SK-N-DZ (cell line): ENCODE measurements at places on chromosomes 16 and 17.
A peak's percentile ranks its signal among the peaks of the same experiment; 100 is the strongest.

GRCh38 chr16:61150351-61150750 is 885.9 kb downstream of the CDH8 start:
- no peak for DNase-seq

- no peak for DNase-seq
Measured at GRCh38 chr17:11712456-11712855, 114.2 kb downstream of the DNAH9 start.

DNA sequence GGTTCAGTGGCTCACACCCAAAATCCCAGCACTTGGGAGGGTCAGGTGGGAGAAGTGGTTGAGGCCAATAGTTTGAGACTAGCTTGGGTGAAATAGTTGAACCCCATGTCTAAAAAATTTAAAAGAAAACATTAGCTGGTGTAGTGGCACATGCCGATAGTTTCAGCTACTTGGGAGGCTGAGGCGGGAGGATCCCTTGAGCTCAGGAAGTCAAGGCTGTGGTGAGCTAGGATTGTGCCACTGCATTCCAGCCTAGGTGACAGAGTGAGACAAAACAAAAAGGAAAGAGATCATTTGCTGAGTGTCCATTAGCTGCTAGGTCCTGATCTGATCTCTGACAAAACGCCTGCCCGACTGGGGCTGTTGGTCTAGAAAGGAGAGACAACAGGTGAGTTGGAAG is 14.1 kb upstream of the DBNDD1 start:
- no peak for DNase-seq

DNA sequence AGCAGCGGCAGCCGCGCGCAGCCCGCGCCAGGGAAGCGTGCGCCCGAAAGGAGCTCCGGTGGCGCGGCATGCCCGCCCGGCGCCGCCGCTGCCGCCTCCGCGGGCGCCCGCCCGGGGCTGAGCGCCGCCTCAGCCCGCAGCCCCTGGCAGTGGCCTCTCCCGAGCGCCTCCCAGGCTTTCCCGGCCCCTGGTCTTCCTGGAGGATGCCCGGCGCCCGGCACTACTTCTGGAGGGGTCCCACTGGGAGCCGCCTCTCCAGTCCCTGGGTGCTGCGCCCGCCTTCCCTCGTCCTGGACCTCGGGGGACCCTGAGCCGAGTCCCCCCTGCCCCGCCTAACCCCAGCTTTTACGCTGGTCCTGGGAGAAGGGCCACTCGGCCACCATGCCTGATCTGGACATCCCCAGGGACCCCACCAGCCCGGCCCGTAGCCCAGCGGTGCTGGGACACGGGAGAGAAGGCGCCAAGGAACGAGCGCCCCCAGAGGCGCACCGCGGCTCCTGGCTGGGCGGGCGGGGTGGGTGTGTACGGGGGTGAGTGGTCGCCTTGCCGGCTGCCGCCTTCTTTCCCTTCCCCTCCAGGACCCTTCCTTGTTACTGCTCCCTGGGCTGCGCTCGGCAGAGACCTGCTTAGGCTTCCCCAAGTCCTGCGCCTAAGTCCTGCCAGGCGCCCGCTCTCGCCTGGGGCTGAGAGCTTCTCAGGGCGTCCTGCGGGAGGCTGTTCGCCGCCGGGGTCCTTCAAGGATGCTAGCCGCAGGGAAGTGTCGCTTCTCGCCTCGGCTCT is 704 bp downstream of the ASIC2 start:
- peak; percentile 81 for DNase-seq

- DNase-seq: peak; percentile 58
Measured at GRCh38 chr17:64028874-64029464, 8.5 kb upstream of the ICAM2 start.

DNA sequence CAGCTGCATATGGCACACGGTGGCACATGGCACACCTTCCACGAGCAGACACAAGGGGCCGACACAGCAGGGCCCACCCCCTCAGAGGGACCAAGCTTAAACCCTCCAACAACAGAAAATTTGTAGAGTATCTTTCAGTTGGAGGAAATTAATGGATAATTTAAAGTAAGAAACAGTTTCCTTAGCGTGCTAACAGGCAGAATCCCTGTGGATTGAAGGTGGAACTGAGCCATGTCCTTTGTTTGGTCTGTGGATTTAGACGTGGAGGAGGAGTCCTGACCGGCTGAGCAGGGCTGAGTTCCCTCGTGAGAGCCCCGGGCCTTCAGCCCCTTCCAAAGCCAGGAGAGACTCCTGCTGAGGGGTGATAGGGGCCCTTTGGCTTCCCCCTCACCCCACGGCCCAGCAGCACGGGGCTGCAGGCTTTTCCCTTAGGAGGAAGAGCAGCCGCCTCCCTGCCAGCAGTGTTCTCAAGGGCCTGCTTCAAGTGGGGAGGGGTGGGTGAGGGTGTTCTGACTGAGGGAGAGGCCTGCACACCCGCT is 1.4 kb upstream of the CYB561 start:
- DNase-seq: no peak

DNA sequence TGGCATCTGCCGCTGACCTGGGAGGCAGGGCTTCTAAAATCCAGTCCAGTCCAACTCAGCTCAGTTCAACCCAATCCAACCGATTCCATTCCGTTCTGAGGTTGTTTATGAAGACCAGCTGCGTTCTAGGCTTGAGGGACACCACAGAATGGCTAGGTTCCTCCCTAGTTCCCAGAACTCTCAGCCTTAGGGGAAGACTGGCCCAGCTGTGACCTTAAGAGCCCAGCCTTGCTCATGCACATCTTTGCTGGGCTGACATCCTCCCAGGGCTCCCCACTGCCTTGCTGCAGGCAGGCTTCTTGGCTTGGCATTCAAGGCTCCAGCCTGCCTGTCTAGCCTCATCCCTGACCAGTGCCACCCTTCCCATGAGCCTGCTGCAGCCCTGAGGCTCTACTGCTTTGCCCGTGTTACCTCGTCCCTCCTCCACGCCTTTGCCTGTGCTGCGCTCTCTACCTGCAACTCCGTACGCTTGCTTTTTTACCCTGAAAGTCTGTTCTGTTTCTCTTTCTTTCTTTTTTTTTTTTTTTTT is 7.9 kb downstream of the SLC12A3 start:
- no peak for DNase-seq

DNA sequence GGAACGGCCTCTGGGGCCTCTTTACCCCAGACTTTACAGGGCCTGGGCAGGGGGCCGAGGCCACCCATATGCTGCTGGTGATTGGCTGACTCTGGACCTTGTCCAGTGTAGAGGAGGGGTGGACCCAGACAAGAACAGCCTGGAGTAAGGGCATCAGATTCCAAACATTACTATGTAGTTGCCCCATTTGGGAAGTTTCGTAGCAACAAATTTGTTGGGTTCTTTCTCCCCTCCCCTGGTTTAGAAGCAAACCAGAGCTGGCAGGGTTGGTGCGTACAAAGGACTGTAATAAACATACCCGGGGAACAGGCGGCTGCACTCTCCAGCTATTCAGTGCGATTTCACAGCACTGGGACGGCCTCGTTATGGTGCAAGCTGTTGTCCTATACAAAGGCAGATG is 145.5 kb downstream of the NTN1 start:
- no peak for DNase-seq

GRCh38 chr17:77506371-77506991 is 365.7 kb downstream of the SEC14L1 start:
- DNase-seq: no peak

DNA sequence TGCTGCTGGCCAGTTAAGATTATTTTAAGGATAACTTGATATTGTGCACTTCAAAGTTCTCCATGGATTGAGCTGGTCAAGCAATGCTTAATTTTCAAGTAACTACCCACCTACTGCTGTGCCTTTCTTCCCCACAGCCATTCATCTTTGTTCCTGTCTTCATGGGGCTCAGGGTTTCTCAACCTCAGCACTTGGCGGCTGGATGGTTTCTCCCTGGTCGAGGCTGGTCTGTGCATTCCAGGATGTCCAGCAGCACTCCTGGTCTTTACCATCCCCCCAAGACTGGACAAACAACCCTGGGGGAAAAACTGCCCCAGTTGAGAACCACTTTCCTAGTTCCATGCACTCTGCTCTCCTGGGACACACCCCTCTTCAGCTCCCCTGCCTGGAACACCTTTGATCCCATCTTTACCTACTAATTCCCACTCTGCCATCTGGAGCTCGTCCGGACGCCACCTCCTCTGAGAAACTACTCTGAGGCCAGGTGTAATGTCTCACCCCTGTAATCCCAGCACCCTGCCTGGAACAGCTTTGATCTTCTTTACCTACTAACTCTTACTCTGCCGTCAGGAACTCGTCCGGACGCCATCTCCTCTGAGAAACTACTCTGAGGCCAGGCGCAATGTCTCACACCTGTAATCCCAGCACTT is 81.5 kb downstream of the NXN start:
- DNase-seq: no peak

GRCh38 chr17:12990041-12990808 is 27.6 kb downstream of the ELAC2 start:
- no peak for DNase-seq

- DNase-seq: no peak
Measured at GRCh38 chr17:31609331-31609730, 217.9 kb downstream of the RAB11FIP4 start.

DNA sequence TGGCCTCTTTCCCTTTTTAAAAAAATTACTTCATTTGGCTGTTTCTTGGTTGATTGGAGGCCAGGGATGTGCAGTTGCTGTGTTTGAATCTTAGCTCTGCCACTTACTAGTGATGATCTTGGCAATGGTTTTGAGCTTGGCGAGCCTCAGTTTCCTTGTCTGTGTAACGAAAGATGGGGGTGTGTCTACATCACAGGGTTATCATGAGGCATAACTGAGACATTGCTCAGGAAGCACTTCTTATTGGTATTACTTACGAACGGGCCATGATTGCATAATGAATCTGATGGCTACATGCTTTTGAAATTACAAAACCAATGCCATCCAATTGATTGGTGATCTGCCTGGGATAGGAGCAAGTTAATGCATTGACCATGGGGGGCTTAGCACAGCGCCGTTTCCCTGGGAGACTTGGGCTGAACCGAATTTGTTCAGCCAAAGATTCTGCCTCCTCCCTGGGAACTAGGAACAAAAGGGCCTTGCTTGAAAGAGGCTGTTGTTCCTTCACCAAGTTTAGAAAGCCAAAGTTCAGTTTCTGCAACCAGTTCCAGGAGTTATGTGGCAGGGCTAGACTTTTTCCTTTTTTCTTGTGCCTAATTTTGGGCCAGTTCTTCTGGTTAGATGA is 21.9 kb downstream of the CMIP start:
- DNase-seq: no peak

- DNase-seq: no peak
Measured at GRCh38 chr16:87702325-87702811, 63.4 kb downstream of the KLHDC4 start.

DNA sequence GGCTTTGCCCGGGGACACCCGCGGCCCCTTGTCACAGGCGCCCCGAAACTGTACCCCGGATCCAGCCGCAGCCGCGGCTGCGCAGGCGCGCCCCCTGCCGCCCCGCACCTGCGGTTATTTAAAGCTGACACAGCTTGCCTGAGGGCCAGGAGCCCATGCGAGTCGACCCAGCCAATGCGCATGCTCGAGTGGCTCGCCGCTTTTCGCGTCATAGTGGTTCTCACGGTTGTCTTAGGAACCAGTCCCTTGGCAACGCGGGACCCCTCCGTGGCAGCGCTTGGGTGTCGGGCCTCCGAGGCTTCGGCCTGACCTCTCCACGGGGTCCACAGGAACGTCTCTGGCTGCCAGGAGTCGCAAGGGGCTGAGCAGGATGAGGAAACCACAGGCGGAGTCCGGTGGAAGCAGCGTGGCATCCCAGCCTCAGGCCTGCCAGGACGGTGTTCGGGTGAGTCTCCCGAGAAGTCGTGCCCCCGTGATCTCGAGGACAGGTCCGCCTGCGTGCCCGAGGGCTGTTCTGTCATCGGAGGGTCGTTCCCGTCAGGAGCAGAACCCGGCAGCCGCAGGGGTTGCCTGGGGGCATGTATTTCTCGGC is 716.9 kb downstream of the KCNJ18 start:
- DNase-seq: no peak

- no peak for DNase-seq
Measured at GRCh38 chr17:76740329-76741118, 2.6 kb downstream of the MFSD11 start.

- DNase-seq: no peak
Measured at GRCh38 chr17:59373882-59374495, 42.5 kb downstream of the YPEL2 start.
